ENCODE measurements at places on chromosomes 12 and 14.

DNA sequence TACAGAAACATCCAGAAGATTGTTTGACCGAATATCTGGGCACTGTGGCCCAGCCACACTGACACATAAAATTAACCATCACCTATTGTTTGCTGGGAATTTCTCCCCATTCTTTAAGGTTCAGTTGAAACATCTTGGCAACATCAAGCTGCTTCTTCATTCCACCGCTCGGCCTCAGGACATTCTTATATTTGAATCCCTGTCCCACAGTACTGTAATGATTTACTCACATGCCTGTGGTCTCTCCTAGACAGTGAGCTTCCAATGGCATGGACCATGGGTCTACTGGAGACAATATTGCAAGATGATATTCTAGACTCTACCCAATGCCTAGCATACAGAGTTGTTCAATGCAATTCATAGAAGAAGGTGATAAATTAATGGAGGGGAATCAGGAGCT is 56.1 kb downstream of the EMP1 start:
- no peak for DNase-seq

- DNase-seq, result peak; percentile 20
Observed at GRCh38 chr14:68841016-68841809, 48.3 kb upstream of the ZFP36L1 start.

DNA sequence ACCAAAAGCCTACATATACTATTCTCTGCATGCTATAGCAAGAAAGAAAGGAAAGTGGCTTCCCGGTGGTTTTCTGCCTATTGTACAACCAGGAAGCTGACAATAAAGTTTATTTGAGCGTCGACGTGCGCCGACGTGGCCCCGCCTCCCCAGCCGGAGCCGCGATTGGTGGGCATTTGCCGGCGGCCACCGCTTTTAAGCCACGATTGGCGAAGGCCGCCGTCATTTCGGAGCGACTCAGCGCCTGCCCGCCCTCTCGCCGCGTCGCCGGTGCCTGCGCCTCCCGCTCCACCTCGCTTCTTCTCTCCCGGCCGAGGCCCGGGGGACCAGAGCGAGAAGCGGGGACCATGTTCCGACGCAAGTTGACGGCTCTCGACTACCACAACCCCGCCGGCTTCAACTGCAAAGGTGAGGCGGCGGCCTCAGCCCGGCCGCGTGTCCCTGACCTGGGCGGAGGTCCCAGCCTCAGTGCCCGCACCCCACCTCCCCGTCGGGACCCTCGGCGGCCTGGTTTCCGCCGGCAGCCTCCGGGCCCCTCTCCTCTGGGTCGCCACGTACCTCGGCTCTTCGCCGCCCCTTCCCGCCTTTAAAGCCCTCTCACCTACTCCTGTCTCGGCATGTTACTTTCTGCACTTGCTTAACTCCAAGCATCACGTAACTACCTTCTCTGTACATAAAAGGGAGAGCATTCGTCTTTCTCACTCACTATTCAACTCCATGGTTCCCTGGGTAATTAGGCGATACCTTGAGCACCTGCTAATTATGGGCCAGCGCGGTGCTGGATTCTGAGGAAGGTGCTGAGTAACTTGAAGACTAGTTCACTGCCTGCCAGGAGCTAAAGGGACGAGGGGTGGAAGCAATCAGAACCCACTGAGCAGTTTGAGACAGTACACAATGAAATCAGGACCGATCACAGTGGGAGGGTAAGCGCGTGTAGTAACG is at the start of gene RTRAF:
RTRAF (plus strand) TSS at position 254 of the 942 bp plus-strand sequence; CDS start at position 348, 94 bp downstream.
- peak; percentile 89 for DNase-seq

GRCh38 chr12:132708150-132708549 is 2.5 kb upstream of the PGAM5 start:
- no peak for DNase-seq

- DNase-seq, result no peak
Observed at GRCh38 chr14:39381366-39381765, 50.9 kb downstream of the FBXO33 start.
